CD4-positive, alpha-beta T cell treated with Interleukin-6 for 4 hours (primary cell): ENCODE measurements at places on chromosomes 7 and 10.
A peak's percentile ranks its signal among the peaks of the same experiment; 100 is the strongest.

DNA sequence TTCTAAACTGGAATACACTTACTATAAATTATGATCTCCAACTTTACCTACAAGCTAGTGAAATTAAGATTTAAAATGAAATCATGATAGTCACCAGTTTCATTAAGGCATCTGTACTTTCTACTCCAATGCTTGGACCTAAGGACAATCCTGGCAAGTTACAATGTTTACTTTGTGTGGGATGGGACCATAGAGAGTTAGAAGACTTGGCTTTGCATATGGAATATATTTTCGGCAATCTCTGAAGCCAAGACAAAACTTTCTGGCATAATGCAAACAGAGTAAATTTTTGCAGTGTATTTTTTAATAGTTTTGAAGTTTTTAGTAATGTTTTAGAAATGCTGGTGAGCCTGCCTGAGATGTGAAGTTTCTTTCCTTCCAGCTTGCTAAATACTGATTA, 248.9 kb downstream of the ABCA13 start:
- no peak for DNase-seq

GRCh38 chr10:8211631-8212030, 157.1 kb downstream of the GATA3 start:
- no peak for DNase-seq

DNA sequence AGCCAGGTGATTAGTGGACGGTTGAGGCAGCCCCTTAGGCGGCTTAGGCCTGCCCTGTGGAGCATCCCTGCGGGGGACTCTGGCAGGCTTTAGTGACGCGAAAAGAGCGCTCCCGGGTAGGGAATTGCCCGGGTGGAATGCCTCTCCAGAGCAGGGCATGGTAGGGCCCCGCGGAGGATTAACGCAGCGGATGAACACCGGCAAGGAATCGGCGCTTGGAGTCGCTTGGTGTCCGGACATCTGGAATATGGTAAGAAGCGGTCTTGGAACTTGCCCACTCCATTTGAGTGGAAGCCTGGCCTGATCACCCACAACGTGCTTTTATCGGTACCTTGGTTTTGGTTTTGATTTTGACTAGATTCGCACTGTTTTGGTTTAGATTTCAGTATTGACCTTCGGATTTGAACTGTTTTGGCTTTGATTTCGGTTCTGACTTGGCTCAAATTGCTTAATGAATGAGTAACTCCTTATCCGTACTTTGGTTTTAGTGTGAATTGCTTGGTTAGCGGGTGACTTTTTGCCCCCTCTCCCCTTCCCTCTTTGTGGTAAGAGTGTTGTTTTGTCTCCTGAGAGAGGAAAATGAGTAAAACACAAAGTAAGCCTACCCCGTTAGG, 24.2 kb upstream of the CHST3 start:
- no peak for DNase-seq

GRCh38 chr10:11110539-11110938, 92.9 kb downstream of the CELF2 start:
- DNase-seq: no peak

GRCh38 chr7:52670608-52671225, 364.7 kb upstream of the POM121L12 start:
- DNase-seq: no peak

GRCh38 chr10:93947055-93947454, 46.7 kb upstream of the PLCE1 start:
- DNase-seq: no peak

GRCh38 chr7:21891291-21891690, 54.4 kb downstream of the CDCA7L start:
- DNase-seq: no peak

DNA sequence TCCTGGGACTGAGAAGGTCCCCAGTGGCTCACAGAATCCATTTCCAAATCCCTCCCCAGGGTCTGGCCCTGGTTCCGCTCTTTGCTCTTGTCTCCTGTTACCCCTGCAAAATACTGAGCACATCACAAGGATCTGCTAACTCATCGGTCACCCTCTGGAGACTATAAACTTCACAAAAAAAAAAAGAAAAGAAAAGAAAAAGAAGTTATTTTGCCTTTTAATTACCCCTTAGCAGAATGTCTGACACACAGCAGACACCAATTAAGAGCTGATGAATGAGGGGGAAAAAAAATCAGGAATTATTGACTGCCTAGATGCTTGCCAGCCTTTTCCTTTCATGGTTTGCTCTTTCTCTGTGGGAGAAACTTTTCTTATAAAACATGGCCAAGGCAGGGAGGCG, 578.7 kb downstream of the GRID1 start:
- no peak for DNase-seq

DNA sequence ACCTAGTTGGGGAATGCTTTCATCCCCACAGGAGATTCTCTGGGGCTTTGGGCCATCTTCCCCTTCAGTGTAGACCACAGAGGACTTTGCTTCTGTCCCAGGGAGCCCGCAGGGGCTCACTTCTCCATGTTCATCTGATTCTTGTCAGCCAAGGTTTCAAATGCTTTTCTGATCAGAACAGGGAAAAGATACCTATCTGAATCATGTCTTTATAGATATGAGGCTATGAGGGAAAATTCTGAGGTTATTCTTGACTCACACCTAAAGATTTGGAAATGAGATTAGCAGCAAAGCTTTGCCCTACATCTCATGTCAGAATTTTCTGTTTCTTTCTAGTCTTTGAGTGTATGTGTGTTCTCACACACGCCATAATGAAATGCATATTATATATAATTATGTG, 53.3 kb downstream of the FIGNL1 start:
- DNase-seq: no peak

DNA sequence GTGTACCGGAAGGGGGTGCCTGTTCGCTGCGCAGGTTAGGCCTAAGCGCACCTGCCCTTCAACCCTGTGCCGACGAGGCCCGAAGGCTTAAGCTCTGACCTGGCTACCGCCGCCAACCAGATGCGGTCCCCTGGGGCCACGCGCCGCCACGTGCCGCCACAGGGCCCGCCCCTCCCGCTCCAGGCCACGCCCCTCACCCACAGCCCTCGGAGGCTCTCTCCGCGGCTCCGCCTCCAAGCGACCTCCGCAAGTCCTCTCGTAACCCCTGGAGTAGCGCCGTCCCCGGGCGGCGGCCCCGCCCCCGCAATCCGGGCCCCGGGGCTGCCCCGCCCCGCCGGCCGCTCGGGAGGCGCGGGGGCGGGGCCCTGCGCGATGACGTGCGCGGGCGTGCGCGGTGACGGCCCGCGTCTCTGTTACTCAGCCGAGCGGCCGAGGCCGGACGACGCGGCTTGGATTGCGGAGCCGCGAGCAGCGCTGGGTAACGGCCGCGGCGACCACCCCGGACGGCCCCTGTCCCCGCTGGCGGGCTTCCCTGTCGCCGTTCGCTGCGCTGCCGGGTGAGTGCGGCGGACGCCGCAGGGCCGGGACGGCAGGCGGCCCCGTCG, at the start of gene MAPK8:
Gene MAPK8, plus strand, starts transcription at position 413 of the 605 bp plus-strand sequence. CDS start 94,984 bp downstream, outside the sequence.
- DNase-seq: peak; percentile 96

DNA sequence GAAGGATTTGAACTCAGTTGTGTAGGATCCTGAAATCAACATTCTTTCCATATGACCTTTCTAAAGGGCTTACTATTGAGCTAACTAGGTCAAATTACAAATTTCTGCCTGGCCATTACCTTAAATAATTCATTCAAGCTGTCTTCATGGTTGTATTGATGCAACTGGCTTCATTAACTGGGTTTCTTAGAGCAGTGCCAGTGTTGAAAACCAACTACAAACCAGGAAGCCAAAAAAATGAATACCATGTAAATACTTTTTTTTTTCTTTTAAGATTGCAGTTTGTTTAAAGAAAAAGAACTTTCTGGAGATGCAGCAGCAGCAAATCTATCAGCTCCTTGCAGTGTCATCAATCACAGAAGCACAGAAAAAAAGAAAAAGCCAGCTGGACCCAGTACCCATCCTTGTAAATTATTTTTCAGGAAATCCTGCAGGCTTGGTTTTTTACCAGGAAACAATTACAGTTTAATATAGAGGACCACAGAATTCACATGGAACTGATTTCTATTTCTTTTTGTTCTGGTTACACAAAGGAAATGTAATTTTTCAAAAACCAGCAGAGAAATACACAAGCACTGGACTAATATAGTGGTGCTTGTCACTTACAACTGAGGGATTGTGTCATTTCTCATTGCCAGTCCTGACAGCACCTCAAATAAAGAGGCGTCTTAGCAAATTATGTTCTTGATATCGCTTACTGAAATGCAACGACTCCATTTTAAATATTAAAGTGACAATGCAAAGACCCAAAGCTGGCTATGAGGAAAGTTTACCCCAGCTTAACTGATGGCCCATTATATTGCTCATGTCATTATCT, 131.9 kb downstream of the TMEM26 start:
- no peak for DNase-seq

- no peak for DNase-seq
Measured at GRCh38 chr7:104299323-104299722, 29.1 kb upstream of the LHFPL3 start.

GRCh38 chr7:44378744-44379143, 53.4 kb upstream of the CAMK2B start:
- no peak for DNase-seq

DNA sequence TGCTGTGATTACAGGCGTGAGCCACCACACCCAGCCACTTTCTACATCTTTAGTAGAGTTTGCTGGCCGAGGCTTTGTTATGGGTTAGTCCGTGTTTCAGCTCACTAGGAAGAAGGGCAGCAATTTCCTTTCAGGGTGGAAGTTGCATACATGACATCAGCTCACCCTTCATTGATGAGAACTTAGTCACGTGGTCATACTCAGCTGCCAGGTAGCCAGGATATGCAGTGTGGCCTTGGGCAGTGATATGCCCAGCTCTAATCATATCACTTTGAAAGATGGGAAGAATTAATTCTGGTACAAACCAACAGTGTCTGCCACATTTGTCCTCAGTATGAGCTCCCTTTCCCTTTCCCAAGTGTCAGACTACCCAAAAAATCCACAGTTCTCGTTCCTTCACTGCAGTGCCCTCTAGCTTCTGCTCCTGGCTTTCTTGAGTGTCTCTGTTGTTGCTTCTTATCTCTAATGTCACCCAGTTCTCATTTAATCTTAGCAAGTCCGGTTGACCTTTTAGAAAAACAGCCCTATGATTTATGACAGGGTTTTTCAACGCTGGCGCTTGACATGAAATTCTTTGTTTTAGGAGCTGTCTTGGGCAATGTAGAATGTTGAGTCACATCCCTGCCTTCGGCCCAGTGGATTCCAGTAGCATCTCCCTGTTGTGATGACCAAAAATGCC, 108.7 kb upstream of the ITGB1 start:
- no peak for DNase-seq

GRCh38 chr10:55449981-55450380, 649.0 kb upstream of the PCDH15 start:
- DNase-seq: no peak

DNA sequence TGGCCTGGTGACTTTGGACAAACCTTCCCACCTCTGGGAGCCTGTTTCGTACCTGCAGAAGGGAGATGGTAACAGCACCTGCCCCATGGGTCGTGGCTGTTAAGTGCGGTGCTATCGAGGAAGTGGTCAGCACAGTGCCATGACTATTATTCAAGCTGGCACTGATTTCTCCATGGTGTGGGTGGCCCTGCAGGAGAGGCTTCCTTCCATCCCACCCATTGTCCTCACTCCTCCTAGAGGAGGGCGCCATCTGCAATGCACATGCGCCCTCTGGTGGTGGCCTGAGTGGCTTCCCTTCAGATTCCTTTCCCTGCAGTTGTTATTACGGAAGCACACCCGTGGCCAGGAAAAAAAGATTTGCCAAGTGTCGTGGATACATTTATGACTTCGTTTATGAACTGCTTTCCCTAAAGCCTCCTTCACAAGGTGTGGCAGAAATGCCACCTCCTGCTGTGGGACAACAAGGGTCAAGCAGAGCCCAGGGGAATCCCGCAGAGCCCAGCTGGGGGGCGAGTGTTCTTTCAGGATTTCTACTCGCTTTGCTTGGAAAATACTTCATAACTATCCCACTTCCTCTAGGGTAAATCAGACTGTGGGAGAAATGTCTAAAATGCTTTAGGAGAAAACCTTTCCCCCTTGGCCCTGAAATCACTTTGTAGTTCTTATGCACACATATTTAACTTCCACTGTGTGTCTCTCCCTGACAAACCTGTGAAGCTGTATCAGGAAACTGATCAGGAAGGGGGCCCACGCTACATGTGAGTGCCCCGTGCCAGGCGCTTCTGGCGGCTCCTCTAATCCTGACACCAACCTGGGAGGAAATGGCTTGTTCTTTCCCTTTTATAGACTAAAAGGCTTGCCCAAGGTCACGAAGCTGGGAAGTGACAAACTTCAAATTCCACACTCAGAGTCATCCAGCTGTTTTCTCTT, 98.0 kb upstream of the ANLN start:
- DNase-seq: peak; percentile 85

DNA sequence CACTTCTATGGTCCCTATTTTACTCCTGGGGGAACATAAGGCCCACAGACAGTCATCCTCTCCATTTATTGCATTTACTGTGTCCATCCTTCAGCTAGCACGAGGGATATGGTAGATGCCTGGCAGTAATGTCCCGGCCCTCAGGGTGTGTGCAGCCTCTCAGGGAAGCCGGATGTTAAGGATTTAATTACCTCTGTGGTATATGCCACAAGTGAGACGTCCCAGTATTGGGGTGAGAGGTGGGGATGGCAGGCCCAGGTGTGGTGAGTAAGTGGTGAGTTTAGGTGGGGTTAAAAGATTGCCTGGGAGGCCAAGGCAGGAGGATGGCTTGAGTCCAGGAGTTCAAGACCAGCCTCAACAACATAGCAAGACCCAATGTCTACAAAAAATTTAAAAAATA, 144.9 kb downstream of the SH3PXD2A start:
- DNase-seq: no peak

DNA sequence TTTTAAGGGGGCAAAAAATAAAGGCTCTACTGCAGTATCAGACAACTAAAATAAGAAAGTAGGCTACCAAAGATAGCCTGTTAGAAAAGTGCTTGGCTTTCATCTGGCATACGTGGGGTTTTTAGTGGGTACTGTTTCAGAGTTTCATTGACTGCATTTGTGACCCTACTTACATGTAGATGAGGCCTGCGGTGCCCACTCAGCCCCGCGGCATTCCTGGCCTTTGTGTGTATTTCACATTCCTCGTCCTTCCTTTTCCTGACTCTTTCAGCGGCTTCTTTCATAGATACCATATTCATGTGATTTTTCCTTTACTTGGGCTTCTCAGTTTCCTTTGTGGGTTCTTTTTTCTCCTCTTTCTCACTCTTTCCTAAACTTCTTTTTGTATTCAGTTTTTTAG, 50.7 kb downstream of the UBE3C start:
- DNase-seq: no peak

- DNase-seq: no peak
Measured at GRCh38 chr7:12162415-12163113, 48.5 kb upstream of the TMEM106B start.

DNA sequence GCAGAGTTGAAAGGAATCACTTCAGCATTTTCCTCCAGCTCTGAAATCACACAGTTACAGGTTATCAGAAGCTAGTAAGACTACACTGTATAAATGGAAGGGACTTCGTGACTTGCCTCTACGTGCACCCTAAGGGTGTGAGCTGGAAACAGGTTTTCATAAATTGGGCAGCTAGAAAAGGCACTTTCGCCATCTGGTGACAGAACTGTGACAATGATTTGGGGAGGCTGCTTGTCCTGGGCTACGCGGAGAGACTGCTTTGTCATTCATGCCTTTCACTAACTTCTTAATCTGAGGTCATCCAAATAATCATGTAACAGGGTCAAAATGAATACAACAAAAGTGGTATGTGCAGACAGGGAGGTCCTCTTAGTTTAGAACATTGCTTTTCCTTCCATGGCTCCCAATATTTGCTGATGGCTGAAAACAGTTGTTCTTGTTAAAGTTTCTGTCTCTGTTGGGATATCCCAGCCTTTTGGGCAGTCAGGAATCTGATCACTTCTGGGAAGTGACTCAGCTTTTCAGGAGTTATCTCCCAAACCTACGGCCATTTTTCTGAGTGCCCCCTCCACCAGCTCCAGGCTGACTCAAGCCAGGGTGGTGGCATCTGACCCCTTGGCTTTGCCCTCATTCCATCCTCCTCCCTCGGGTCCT, 17.8 kb downstream of the VWC2 start:
- DNase-seq: no peak
